ENCODE measurements at places on chromosomes 13 and 19.

- DNase-seq = peak; percentile 84
Observed at GRCh38 chr19:1259206-1259875, 9.8 kb upstream of the CIRBP start.

- DNase-seq = no peak
Observed at GRCh38 chr13:30153545-30154426, 153.6 kb downstream of the KATNAL1 start.

GRCh38 chr19:9650345-9650744 lies 24.6 kb downstream of the ZNF562 start:
- no peak for DNase-seq

DNA sequence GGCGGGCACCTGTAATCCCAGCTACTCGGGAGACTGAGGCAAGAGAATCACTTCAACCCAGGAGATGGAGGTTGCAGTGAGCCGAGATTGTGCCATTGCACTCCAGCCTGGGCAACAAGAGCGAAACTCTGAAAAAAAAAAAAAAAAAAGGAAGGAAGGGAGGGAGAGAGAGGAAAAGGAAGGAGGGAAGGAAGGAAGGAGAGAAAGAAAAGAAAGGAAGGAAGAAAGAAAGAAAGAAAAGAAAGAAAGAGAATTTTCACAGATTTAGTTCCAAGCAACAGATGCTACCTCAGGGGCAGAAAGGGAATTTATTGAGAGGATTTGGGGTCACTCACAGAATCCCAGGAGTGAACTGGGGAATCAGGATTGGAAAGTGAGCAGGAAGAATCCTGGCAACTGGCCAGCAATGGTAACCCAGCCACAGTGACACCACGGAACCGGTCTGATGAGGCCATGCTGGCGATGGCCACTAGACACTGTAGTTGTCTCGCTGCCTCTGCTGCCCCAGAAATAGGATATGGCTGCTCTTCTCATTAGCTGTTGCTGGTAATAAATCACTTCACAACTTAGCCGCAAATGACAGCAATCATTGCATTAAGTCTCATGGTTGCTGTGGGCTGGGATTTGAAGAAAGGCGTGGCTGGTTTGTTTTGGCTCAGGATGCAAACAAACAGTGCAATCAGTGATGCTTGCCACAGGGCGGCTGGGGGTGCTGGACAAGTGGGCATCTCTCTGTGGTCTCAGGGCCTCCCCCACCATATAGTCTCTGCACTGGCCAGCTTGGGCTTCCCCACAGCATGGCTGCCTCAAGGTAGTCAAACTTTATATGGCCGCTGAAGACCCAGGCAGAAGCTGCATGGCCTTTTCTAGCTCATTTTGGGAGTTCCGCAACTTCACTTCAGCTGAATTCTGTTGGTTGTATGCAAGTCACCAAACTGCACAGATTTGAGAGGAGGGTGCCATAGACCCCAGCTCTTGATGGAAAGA lies 5.2 kb upstream of the BCAM start:
- DNase-seq = no peak

DNA sequence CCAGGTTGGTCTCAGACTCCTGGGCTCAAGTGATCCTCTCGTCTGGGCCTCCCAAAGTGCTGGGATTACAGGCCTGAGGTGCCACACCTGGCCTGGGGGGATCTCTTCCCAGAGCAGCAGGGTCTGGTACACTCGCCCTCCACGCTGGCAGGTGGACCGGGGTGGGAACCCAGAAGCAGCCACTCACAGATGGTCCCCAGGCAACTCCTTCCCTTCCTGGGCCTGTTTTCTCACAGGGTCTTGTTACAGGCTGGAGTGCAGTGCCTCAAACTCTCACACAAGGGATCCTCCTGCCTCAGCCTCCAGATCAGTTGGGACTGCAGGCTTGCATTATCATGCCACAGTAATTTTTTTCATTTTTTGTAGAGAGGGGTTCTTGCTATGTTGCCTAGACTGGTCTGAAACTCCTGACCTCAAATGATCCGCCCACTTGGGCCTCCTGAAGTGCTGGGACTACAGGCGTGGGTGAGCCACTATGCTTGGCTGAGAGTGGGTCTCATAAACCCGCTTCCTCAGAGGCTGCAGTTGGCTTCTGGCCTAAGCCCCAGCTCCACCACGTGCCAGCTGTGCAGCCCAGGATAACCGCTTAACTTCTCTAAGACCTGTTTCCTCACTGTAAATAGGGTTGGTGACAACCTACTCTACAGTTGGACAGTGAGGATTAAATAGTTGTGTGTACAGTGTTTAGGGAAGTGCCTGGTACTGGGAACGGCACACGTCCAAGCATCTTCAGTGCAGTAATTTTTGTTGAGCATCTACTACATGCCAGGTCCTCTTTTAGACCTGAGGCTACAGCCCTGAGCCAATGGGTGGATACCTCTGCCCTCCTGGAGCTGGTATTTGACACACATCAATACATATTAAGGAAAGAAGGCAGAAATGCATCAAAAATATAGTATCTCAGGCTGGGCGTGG lies 871 bp upstream of the CCER2 start:
- DNase-seq = no peak

DNA sequence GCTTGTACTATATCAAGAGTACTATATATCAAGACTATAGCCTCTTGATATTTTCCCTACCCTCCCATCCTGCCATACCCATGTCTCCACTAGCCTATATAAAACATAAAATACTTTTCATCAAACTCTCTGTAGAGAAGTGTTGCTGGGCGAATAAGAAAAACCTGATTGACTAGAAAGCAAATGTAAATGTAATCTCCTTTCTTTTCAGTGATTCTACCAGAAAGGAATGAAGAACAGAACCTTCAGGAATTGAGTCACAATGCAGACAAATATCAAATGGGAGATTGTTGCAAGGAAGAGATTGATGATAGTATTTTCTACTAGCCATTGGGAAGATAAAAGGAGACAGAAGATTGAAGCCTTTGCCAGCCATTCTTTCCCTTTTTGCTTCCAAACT lies 89.2 kb downstream of the KCNRG start:
- no peak for DNase-seq
